Hepatocyte (in vitro differentiated cells): ENCODE measurements at places on chromosomes 4 and X. TPM values are rescaled to one million over a fixed set of nuclear protein-coding genes. Genes with fewer than 3 reads are reported as not detected.

GRCh38 chr4:147607471-147607870 is 9.7 kb upstream of the TMEM184C start:
- no peak for DNase-seq

GRCh38 chrX:5278908-5279307 is 949.8 kb downstream of the NLGN4X start:
- no peak for DNase-seq

DNA sequence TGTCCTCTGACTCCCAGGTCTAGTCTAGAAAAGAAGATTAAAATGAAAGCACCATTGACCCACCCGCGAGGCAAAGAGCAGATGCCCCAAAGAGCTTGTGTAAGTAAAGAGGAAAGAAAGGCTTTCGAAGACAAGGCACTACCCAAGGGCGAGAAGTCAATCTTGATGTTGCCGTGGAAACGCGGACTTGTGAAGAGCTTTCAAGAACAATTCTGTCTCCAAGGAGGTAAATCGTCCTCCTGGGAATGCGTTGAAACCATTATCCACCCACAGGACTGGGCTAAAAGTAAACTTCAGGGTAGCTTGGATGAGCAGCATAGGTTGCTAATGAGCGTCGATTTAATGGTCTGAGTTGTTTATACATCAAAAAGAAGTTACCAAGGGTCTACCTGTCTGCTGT is 189.3 kb downstream of the DHRSX start:
- DNase-seq: peak; percentile 47

DNA sequence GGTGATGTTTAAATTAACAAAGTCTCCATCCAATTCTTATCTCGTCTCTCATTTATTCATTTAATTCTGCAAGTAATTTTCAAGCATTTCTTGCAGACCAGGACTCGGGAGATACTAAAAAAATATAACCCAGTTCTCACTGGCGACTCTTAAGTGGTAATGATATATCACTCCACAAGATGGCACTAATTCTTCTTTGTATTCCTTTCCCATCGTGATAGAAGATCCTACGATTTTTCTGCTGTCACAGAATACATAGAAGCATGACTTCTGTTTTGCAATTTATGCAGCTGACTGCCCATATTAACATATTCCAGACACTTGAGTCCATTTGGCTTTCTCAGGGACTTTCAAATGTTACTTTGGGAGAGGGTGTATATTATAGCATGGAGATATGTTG is 64.0 kb upstream of the FGF13 start:
- DNase-seq: peak; percentile 28

DNA sequence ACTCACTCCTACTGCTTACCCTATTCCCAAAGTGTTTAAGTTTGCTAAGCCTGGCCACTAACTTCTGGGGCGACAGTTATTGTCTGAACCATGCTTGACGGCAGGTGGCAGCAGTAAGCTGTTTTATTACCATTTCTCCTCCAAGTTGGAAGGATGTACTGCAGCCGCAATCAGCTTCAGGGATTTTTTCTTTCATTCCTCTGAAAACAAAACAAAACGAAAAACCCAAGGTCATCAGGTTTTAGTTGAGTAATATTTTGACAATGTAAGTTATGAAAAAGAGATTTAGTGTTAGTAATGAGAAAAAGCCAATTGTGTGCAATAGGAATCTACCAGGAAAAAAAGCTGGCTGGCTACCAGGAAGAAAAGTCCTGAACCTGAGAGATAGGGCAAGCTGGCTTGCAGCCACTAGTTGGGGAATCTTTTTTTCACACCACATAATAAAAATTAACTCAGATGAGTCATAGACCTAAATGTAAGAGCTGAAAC is 13.2 kb upstream of the RAB9B start:
- peak; percentile 75 for DNase-seq

GRCh38 chr4:85697854-85698253 is 222.9 kb downstream of the ARHGAP24 start:
- no peak for DNase-seq

Gene GPRASP2
- polyA plus RNA-seq: 7.6 and 9.3 TPM in 2 replicates

DNA sequence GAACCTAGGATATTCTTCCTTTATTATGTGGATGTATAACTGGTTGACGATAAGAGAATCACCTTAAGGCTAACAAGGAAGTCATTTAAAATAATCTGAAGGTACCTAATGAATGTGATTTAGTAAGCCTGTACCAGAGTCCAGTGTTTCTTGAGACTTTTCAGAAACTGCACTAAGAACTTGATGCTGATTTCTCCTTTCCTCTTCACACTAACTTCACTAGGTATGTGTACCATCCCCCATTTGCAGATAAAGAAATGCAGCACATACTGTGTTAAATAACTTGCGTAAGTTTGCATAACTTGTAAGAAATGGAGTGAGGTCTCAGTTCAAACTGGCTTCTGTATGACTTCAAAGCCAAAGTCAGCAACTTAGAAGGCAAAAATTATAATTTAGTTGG is 63.3 kb downstream of the ELOVL6 start:
- no peak for DNase-seq

- DNase-seq: no peak
Measured at GRCh38 chr4:90012918-90013317, 114.3 kb upstream of the CCSER1 start.

GRCh38 chr4:146661367-146661766 is 22.7 kb downstream of the POU4F2 start:
- no peak for DNase-seq

Gene MAP9
- 27.6 and 29.5 TPM in 2 replicates for polyA plus RNA-seq

Gene SOWAHB
- 5.7 and 8.7 TPM in 2 replicates for polyA plus RNA-seq

Gene IBSP
- 0.12 TPM in 1 of 2 replicates, not detected in the other for polyA plus RNA-seq

Gene SASH3
- 0.31 and 0.96 TPM in 2 replicates for polyA plus RNA-seq

- DNase-seq: no peak
Measured at GRCh38 chr4:101678180-101678579, 112.3 kb upstream of the BANK1 start.

GRCh38 chrX:13797512-13797911 is 19.4 kb downstream of the GPM6B start:
- DNase-seq: no peak

Gene UGT2B7
- polyA plus RNA-seq: 67.7 and 90.0 TPM in 2 replicates

DNA sequence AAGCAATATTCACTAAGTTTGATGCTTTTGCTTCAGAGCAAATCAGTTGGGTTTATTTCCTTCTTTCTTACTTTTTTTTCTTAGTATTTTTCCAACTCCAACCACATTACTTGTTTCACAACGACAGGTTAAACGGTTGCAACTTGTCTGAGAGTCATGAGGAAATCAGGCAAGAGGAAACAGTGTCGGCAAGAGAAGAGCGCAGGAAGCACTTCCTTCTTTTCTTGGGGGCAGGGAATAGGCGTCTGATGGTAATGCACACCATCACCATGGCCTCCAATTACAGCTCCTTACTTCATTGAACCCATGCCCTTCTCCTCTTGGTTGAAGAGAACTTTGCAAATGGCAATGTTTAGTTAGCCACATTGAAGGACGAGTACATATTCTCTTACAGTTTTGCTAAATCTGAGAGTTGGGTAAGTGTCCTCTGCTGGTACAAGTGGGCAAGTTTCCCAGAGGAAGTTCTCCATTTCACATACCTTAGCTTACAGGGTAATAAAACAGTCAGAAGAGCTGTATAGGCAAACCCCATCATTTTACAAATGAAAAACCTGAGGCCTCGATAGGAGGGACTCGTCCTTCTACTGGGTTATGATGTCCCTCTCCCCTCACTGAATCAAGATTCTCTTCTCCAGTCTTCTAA is 8.3 kb upstream of the CXCL8 start:
- DNase-seq: no peak
